Lung microvascular endothelial cell (primary cell): ENCODE measurements at places on chromosomes 5 and 9. TPM values are rescaled to one million over a fixed set of nuclear protein-coding genes. Genes with fewer than 3 reads are reported as not detected.

GRCh38 chr5:16888694-16889124 lies 47.4 kb downstream of the MYO10 start:
- peak; percentile 63 for DNase-seq

Gene PCDHA12
- total RNA-seq = under 0.01 TPM in 1 of 2 replicates, not detected in the other

Gene SLC46A2
- not detected in 2 replicates for total RNA-seq

GRCh38 chr5:146025114-146025680 lies 80.2 kb downstream of the PLAC8L1 start:
- peak; percentile 62 for DNase-seq

DNA sequence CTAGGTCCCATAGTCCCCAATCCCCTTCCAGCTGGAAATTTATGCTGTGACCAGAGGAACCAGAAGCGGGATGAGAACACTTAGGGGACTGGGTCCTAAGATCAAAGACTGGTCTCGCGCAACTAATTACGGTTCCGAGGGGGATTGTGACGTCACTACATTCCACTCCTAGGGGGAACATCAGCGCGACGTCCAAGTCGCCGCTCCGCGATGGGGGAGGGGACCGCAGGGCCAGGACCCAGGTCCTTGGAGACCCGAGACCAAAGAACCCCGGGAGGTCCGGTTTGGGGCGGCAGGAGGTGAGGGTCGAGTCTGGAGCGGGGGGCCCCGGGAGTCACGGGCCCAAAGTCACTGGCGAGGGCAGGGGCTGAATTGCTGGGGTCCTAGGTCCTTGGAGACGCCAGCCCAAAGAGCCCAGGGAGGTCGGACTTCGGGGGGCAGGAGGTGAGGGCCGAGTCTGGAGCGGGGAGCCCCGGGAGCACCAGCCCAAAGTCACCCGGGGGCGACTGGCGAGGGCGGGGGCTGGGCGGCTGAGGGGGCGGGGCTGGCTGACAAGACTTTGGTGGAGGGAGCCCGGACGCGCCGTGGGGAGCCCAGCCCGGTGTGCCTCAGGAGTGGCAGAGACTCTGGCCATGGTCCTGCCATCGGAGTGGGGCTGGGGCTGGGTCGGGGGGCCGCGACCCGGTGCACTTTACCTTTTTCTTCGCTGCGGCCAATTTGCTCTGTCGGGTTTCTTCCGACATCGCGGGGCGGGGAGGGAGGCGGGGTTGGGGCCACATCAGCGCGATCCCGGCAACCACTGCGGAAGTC lies at the start of gene GOLGA2:
TSS of gene GOLGA2 (minus strand) at position 810 of the 810 bp plus-strand sequence. CDS start at position 779, 31 bp downstream.
- peak; percentile 68 for DNase-seq
